ENCODE measurements at places on chromosomes 6 and 20.

DNA sequence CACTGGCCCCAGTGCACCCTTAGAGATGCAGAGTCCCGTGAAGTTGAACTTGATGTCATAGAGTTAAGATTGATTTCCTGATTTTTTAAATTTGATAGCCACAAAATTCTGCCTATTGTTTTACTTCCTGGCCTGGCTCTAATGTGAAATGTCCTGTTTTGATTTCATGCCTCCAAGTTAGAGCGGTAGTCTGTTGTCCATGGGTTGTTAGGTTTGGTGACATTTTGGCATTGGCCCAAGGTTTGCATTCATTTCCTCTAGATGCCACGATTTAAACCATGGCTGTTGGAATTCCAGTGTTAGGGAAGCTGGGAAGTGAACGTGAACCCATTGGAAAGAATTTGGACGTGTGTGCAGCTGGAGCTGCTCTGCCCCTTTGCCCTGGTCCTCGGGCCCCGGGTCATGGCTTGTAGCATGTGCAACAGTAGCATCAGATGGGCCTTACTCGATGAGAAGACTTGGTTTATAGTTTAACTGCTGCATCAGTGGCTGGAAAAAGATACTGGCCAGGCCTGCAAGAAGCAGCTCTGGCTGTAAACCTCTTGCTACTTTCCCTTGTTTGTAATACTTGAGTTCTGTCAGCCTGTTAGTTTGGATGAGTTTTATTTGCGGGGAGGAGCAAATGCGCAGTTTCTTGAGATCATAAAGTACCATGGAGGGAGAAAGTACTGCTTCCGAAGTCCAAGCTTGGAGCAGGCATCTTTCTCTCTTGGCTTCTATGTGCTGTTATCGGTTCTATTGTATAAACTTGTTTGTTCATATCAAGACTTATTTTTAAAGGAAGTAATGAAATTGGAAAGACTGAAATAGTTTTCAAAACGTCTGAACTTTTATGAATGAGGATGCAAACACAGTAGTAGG is 121.4 kb upstream of the CLDN20 start:
- no peak for DNase-seq

DNA sequence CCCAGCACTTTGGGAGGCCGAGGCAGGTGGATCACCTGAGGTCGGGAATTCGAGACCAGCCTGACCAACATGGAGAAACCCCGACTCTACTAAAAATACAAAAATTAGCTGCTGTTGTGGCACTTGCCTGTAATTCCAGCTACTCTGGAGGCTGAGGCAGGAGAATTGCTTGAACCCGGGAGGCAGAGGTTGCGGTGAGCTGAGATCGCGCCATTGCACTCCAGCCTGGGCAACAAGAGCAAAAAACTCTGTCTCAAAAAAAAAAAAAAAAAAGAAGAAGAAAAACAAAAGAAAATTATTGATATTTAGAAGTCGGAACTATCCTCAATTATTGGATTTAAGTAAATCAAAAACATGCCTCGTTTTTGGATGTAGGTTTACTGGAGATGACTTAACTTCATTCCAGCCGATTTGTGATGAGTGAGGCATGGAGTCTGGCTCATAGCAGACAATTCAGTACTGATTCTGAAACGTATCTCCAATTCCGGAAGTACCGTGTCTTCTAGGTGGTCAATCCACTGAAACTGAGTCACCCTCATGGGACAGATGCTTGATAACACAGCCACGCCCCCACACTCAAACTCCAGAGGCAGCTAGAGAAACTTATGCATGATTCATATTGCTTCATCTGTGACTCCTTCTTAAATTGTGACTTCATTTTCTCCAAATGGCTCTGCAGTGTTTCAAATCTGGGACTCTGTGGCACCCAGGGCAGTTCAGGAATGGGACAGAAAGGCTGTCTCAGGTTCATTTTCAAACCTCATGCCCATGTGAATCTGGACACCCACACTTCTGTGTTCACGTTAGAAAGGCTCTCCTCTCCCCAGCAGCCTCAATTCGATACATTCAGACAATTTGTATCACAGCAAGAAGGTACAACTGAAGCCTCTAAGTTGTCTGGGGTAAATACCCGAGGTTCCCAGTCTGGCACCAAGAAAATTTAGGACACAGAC is 110.4 kb upstream of the ARMC2 start:
- DNase-seq, result no peak

DNA sequence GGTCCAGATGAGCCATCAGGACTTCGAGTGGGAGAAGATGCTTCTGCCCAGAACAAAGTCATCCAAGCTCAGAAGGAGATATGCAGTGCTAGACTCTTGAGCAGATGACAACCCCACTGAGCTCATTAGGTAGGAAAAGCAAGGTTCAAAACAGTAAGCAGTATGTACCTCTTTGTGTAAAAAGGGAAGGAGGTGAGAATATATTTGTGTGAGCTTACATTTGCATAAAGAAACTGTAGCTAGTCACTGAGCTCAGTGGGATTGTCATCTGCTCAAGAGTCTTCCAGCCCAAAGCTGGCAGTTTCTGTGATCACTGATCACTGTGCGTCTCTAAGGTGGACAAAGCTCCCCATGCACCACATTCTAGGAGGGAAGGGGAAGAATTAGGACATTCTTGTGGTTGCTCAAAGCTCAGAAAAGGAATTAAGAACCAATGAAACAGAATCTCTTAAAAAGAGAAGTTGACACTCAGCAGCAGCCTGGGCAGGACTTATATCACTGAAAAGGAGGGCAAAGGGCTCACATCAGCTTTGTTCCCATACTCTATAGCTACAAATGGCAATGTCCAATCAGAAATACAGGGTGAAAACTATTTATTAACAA is 90.0 kb upstream of the MAFB start:
- no peak for DNase-seq

DNA sequence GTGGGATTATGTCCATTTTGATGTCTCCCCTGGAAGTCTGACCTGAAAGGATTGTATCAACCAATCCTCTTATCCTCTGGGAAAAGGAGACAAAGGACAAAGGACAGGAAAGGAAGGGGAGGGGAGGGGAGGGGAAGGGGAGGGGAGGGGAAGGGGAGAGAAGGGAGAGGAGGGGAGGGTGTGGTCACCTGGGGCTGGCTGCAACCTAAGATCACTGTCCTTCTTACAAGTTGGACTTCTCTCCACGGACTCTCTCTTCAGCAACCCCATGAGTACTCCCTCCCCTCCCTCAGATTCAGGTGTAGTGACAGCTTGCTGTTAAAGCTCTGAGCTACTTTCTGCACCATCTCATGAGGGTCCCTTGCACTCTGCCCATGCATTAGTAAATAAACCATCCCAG is 58.9 kb upstream of the KLHL31 start:
- no peak for DNase-seq

- DNase-seq, result no peak
These were observed 139.4 kb upstream of the AKAP12 start for GRCh38 chr6:151100326-151100725.
